ENCODE measurements at places on chromosomes 1 and 21.

DNA sequence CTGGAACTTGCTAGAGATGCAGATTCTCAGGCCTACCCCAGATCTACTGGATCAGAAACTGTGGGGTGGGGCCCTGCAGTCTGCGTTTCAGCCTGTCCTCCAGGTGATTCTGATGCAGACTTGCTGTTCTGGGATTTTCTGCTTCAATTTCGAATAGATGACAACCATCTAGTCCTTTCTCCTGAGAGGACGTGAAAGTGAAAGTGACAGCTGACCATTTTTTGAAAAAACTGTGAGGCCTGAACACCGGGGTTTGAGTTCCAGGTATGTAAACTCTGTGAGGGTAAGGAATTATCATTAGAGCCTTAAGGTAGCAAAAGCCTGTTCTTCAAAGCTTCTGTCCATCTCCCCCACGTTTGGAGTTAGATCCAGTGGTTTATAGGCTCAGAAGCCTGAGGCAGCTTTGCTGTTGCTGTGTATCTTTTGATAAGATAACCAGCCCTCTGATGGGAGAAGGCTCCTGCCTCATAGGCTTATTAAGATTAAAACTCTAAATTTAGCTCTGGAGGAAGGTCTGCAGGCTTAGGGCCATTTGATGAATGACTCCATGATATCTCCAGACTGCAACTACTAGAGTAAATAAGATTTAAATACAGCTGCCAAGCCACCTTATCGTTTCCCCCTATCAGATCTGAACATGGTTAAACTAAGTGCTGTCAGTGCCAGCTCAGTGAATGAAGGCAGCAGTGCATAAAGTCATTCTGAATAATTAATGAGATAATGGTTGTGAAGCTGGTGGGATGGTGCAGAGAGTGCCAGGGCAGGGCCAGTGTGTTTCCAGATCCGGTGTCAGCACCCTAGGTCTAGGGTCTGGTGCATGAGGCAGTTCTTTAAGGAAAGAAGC is 335.2 kb downstream of the HHAT start:
- no peak for DNase-seq

GRCh38 chr1:25484096-25484495 is 53.4 kb downstream of the MACO1 start:
- DNase-seq: no peak

DNA sequence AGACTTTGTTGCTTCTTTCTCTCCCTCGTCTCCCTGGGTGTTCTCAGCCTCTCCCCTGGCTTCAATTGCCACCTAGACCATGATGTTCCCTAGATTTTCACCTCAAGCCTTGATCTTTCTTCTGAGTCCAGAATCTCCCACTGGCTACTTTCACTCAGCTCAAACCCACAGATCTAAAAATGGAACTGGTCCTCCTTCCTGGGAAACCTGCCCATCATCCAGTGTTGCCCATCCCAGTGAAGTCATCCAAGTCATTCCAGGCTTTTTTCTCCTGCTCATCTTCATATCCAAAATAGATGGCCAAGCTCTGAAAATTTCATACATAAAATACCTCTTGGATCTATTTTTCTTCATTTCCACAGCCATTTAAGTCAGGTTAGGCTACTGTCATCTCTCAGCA is 347.4 kb downstream of the KCNH1 start:
- no peak for DNase-seq

DNA sequence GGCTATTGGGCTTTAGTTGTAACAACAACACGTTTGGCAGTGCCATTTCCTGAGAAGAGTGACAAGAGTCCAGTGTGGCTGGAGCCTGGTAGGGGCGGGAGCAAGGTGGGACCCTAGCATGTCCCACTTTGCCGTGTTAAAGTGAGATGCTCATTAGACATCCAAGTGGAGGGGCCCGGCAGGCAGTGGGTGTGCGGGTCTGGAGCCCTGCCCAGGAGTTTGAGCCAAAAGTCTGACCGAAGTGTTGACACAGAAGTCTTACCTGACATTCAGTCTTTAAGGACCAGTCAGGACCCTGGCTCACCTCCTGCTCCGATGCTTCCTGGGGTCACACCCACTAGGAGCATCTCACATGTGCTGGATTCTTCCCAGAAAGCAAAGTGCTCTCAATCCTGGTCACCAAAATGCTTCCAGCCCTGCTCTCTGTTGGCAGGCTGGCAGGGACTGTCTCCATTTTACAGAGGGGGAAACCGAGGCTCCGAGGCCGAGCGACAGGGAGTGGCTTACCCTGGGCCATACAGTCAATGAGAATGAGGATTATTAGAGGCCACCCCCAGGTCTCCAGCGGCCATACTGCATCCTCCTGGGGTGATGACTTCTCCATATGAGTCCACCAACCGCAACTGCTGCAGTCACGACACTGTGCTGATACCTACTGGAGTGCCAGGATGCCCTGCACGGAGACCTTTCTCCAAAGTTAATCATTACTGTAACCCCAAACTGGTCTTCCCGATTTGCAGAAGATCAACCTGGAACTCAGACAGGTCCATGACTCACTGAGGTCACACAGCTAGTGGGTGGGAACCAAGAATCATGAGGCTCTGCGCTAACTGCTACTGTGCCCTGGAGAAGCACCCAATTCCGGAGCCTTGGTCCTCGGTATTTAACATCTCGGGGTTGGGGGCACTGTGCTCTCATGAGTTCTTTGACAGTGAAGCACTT is 112.7 kb downstream of the PRDM2 start:
- DNase-seq: no peak

- peak; percentile 83 for DNase-seq
Measured at GRCh38 chr1:32753532-32754316, 51.2 kb upstream of the SYNC start.

GRCh38 chr1:46244656-46245371 is 2.7 kb upstream of the RAD54L start:
- no peak for DNase-seq

DNA sequence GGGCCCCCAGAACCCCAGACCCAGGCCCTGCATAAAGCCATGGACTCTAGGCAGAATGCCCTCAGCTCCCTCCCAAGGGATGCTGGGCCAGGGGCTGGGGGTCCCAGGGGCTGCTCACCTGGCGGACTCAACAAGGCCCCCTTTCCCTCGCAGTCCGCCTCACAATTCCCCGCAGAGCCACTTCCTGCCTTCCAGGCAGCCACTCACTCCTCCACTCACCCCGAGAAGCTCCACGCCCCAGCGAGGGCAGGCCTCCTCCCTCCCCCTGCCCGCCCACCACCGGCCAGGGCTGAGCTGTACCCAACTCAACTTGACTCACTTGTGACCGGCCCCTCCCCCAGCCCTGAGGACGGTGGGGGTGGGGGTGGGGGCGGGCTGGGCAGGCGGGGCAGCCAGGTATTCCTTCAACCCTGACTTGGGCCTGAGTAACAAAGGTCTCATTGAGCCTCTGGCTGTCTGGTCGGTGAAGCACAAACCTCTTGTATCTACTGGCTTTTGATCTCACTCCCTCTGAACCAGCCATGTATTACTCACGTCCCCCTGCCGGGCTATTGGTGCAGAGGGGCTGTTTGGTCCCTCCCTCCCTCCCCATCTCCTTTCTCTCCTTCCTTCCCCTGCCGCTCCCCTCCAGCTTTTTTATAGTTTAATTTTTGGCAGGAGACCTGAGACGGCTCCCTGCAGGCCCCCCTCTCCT is 5.9 kb downstream of the BLACAT1 start:
- peak; percentile 89 for DNase-seq

All from upper lobe of left lung (tissue), 6 donors.